ENCODE measurements at places on chromosomes 6 and 20.
A peak's percentile ranks its signal among the peaks of the same experiment; 100 is the strongest.

- DNase-seq: no peak
Measured at GRCh38 chr20:22453244-22454080, 130.9 kb downstream of the FOXA2 start.

GRCh38 chr6:159008656-159009288 lies 8.8 kb upstream of the RSPH3 start:
- DNase-seq: no peak

DNA sequence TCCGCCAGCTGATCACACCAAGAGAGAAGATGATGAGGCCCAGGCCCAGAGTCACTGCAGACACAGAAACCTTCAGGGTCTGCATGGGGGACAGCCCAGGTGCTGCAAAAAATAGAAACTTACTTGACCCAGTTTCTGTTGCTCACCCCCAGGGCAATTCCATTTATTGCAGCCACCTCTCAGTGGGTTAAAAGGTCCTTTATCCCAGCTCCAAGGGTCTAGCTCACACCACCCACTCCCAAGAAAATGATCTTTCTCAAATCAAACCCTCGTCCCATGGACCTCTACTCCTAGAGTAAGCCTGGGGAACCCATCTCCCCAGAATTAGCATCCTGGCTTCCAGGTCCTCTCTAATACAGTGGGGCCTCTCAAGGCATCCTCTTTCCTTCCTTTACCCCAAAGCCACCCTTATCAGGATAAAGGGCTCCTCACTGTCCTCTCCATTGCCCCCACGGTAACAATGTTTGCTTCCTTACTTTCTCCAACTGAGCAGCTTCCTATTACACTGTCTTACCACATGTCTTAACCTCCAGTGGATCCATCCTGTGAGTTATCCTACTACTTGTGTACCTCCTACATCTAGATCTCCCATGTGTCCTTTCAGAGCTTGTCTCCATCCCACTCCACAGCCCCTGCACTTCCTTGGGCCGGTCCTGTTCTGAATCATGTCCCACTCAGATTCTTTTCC lies 5.1 kb downstream of the HLA-DMB start:
- no peak for DNase-seq

GRCh38 chr20:50580016-50580747 lies 70.0 kb downstream of the PTPN1 start:
- DNase-seq: peak; percentile 16

DNA sequence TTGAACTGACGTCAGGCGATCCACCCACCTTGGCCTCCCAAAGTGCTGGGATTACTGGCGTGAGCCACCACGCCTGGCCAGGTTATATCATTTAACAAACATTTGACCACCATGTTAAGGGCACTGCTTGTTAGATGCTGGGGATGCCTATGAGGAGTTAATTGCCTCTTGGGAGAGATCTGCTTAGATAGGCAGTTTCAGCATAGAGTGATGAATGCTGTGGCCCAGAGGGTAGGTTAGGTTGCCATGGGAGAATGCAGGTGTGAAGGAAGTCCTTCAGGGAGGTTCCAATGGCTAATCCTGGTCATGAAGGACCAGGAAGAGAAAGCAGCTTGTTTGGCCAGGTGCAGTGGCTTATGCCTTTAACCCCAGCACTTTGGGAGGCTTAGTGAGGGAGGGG lies 17.0 kb downstream of the PHF20 start:
- no peak for DNase-seq

- no peak for DNase-seq
Measured at GRCh38 chr6:43940071-43940392, 170.0 kb downstream of the VEGFA start.

DNA sequence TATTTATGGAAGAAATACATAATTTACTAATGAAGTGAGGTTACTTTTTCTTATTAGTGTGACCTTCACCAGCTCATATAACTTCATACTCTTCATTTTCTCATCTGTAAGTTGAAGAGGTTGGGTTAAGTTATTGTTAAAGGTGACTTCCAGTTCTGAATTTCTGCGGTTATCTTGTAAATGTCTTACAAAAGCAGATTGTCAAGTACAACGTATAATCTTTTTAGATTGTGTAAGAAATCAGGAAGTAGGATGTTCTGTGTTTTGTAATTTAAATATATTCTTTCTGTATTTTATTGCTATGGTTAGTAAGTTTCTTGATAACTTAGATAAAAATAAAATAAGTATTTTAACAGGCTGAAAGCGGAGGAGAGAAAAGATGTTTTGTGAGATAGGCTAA lies 12.0 kb downstream of the WTAP start:
- no peak for DNase-seq

GRCh38 chr20:55561259-55561658 lies 444.1 kb downstream of the CBLN4 start:
- DNase-seq: no peak

DNA sequence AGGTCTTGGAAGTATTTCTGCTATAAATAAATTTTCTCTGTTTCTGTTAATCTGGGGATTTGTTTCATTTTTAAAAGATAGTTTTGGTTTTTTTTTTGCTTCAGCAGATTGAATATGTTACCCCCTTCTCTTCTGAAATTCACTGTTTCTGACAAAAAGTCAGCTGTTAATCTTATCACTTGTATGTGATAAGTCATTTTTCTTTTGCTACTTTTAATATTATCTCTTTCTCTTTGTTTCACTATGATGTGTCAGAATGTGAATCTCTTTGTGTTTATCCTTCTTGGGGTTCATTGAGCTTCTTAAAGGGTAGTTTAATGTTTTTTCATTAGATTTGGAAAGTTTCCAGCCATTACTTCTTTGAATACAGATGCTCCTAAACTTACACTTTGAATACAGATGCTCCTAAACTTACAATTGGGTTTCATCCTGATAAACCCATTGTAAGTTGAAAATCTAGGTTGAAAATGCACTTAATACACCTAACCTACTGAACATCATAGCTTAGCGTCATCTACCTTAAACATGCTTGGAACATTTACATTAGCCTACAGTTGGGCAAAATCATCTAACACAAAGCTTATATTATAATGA lies 154.2 kb upstream of the COL21A1 start:
- DNase-seq: no peak

DNA sequence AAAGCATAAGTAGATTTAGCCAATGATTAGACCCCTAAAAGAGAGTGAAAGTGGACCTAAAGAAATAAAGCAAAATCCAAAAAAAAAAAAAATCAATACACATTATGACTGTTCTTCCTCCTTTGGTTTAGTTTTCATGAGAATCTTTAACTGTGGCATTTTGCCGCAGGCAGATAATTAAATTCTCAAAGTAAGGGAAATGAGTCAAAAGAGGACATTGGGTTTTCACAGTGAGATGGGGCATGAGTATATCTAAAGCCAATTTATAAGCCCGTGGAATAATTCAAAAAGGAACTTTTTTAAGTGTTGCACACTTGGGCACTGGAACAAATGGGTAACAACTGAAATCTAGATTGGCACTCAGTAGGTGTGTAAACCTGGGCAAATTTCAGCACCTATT lies 230.3 kb downstream of the PKHD1 start:
- DNase-seq: no peak

- DNase-seq: no peak
Measured at GRCh38 chr6:152981989-152982903, 595 bp downstream of the FBXO5 start.

DNA sequence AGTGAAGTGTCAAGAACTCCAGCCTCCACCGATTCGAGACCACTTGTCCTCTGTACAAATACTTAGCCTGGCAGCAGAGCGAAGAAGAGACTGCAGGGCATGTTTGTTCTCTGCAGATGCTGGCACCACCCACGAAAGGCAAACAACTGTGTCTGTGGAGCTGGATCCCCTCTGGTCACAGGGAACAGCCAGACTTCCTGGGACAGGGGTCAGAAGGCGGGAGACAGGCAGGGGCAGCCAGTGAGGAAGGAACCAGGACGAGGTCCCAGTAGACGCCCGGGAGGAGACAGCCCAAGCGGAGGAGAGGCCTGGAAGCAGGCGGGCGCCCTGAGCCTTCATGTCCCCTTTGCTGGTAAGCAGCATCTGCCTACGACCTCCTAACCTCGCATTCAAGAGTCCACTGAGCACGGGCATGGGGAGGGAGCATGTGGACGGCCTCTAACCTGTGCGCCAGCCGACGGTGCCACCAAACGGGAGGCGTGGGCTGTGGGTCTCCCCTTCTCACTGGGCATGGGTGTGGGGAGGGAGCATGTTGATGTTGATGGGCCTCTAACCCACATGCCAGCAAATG lies 265.5 kb downstream of the DLL1 start:
- DNase-seq: no peak

- no peak for DNase-seq
Measured at GRCh38 chr6:154428897-154429296, 72.3 kb upstream of the IPCEF1 start.

DNA sequence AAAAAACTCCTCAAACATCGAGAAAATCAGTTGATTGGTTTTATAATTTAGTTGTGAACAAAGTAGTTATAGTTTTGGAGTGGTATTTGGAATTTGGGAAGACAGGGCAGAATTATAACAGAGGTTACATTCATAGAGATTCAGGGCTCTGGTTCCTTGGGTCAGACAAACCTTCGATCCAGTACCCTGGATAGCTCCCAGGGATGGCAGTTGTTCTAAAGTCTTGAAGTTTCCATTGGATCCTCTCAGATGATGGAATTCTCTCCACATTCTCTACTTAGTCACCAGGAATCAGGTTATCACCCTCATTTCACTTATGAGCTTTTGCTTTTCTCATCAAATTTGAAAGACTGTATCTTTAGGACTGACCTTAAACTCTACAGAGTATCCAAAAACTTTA lies 285.1 kb downstream of the CENPW start:
- DNase-seq: no peak

DNA sequence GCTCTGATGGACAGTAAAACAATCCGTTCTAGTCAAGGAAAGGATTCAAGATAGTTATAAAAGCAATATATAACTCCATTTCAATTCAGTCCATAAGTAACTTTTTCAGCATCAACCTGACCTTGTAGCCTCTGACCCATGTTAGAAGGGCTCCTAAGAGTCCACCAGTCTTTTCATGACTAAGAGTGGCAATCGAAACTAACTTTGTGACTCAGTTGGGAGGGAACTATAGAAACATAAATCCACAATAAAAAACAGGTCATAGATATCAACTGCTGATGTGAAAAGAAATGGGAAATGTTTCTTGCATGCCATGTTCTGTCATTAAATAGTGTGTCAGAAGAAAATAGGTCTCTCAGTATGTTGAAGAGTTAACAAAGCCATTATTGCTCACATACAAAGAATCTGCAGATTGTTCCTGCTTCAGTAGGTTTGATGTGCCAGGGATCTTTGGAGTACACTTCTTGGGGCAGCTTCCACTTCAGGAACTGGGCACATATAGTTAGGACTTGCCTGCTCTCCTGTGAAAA lies 16.2 kb upstream of the RBL1 start:
- no peak for DNase-seq

DNA sequence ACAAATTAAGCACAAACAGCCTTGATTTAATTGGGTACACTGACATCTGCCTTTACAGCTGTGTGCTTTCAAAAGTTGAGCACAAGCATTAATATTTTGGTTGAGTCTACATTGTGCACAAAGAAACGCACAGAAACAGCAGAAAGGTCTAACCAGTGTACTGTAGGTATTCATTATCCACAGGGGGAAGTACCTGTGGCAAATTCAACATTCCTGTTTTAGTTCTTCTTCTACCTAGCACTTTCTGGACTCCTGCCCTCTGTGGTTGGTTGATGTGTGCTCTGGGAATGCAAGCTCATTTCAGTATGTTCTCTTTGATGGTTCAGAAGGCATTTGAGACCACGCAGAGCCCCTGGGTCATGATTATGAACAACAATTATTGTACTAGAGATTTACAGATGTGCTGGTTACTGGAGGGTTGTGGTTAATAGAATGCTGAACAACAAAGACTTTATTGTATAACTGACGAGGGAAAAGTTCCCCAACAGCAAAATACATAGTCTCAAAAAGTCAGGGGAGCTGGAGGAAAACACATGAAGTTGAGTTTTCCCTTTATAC lies 26.6 kb upstream of the DAAM2 start:
- DNase-seq: no peak

DNA sequence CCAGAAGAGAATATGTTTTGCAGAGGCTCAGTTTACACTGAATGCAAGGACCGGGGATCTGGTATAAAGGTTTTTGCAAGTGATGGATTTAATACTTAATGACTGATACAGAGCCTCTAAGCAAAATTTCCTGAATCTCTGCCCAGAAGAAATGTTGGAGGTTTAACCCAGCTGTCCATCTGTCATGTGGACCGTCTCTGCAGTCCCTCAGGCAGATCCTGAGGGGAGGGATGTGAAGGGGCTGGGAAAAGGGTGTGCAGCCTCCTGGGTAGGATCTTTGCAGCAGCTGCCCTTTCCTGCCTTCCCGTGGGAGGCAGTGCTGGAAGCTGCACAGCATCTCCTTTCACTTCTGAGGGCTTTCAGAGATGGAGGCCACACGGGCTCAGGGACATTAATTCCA lies 207.0 kb downstream of the SLC24A3 start:
- DNase-seq: no peak

GRCh38 chr6:28134015-28134414 lies 7.7 kb upstream of the ZKSCAN8 start:
- no peak for DNase-seq

DNA sequence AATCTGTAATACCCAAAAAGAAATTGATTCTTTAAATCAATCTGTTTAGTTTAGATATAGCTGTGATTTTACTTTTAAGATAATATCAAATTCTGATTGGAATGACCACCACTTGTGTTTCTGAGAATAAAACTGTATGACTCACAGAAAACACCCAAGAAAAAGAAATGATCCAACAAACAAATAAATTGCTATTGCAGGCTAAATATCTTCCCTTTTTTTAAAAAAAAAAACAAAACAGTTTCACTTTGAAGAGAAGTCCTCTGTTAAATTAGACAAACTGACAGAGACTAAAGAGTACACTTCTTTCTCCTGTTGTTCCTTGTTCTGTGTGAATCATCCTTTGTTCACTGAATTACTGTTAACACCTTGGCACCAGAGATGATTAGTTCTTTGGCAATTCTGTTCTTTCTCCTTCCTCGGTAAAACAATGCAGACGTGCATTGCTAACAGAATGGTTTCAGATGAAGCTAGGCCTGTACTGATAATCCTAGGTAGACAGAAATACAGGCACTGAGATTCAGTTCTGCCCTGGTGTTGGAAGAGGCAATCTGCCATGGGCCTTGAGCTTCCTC lies 895.2 kb upstream of the CITED2 start:
- DNase-seq: no peak

DNA sequence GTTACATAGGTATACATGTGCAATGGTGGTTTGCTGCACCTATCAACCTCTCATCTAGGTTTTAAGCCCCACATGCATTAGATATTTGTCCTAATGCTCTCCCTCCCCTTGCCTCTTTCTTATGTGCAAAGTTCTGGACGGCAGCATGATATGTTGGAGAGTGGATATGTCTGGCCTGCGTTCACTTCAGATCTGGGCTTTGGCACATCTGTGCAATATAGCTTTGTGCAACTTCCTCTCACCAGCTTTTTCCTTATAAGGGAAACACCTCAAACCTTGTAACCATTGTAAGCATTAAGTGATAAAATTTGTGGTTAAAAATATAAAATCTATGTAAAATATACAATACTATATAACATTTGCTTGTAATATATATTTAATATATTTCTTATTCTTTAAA lies 288.0 kb downstream of the PHACTR1 start:
- no peak for DNase-seq

All from activated CD8-positive, alpha-beta memory T cell treated with anti-CD3 and anti-CD28 coated beads for 4 hours (primary cell).